ENCODE measurements at places on chromosomes 3 and 15.

GRCh38 chr3:33152363-33153360, 38.8 kb downstream of the CRTAP start:
- no peak for DNase-seq

- no peak for DNase-seq
Observed at GRCh38 chr3:172084871-172085556, 45.6 kb downstream of the FNDC3B start.

GRCh38 chr3:51669241-51670052, 1.6 kb upstream of the TEX264 start:
- DNase-seq: peak; percentile 69

DNA sequence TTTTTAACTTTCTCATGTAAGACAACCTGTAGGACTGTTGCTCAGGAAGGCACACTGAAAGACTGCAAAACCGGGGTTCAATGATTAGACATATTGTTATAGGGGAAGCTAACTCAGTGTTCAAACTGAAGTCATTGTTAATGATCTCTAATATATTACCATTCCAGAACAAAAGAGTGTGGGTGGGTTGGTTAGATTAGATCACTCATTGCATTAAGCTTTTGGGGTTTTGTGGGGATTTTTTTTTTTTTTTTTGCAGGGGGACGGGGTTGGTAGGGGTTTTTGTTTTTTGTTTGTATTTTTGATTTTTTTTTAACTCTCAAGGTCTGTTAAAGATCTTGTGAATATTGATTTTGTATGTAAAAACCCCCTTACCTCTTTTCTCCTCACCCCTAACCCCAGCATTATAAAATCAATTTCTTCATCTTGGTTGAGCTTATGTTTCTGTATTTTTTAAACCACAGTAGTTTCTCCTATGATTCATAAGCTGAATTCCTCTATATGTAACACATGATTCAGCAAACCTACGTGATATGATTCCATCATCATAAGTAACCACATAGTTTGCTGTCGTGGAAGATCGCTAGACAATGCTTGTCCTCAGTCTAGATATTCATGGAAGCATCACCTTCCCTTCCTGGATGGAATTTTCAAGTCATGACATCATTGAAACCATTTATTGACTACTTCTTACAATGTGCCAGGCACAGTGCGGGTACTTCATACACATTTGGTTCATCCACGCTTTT, 544.1 kb upstream of the MDFIC2 start:
- DNase-seq: no peak

DNA sequence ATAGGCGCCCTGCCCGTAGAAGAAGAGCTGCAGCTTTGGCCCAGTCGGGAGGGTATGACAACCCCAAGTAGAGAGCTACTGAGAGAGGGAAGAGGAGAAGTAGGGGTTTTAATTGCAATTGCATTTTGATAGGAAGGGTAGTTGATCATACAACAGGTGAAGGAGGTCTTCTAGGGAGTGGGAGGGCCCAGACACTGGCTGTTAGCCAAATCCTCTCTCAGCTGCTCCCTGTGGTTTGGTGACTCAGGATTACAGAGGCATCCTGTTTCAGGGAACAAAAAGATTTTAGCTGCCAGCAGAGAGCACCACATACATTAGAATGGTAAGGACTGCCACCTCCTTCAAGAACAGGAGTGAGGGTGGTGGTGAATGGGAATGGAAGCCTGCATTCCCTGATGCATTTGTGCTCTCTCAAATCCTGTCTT, 408.9 kb upstream of the THBS1 start:
- peak; percentile 47 for DNase-seq

- DNase-seq: no peak
Observed at GRCh38 chr15:66845266-66845785, 143.3 kb downstream of the SMAD6 start.

- no peak for DNase-seq
Observed at GRCh38 chr3:170610321-170610884, 24.5 kb upstream of the SLC7A14 start.

DNA sequence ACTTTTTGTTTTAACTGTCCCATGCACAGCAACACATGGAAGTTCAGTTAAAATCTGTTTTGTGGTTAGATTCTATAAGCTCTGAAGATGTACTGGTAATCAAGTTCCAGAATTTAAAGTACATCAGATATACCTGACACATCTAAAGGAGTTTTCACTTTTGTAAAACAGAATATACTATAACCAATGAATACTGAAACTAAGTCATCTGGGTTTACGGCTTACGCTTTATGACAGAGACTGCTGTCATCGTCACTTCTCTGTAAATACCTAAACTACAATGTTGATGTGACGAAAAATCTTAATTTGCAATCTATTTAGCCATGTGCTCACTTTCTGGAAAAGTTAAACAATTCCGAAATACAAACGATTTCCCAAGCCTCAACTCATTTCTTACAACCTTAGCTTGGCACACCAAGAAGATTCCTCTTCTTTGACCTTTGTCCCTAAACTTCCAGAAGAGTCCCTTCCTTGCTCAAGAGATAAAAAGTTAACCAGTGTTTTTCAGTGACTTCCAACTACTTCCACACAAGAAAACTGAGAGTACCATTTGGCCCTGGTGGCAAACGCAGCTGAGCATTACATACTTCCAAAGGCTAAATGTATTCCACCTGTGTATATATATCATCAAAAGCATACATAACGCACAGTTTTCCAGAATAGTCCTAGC, 56.8 kb upstream of the NEK10 start:
- DNase-seq: no peak

GRCh38 chr3:171904829-171905228, 61.7 kb downstream of the TMEM212 start:
- no peak for DNase-seq

DNA sequence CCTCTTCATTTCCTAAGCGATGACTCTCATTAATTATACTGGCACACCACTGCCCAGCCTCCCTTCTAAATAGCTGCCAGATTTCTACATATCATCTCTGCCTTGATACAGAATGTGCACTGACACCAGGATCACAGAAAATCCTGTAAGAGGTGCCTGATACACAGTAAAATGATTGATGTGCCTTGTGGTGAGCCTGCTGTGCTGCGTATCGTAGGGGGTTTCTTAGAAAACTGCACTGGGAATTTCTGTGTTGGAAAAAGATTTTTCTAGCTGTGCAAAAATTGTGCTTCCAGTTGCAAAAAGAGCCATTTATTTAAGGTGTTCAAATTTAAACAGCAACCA, 3.0 kb upstream of the PLCH1 start:
- no peak for DNase-seq

- no peak for DNase-seq
Observed at GRCh38 chr3:196842567-196843434, 24.9 kb upstream of the SENP5 start.

DNA sequence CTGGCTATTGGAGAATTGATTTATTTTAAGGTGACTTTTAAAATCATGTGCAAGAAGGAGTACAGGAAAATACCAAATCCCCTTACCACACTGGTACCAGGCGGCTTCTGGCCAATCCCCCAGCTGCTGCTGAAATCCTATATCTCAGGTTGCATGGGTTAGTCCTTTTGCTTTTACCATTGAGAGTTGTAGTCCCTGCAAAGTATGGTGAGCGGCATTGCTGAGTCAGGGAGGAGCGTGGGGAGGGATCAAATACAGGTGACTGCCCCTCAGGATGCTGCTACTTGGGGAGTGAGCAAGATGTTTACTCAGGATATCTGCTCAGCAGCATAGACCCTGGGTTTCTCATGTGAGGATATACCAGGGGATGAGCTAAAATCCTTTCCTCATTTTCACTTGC, 131.9 kb upstream of the STAC start:
- no peak for DNase-seq

- no peak for DNase-seq
Observed at GRCh38 chr3:103440539-103441203, 1005.9 kb downstream of the ZPLD1 start.

DNA sequence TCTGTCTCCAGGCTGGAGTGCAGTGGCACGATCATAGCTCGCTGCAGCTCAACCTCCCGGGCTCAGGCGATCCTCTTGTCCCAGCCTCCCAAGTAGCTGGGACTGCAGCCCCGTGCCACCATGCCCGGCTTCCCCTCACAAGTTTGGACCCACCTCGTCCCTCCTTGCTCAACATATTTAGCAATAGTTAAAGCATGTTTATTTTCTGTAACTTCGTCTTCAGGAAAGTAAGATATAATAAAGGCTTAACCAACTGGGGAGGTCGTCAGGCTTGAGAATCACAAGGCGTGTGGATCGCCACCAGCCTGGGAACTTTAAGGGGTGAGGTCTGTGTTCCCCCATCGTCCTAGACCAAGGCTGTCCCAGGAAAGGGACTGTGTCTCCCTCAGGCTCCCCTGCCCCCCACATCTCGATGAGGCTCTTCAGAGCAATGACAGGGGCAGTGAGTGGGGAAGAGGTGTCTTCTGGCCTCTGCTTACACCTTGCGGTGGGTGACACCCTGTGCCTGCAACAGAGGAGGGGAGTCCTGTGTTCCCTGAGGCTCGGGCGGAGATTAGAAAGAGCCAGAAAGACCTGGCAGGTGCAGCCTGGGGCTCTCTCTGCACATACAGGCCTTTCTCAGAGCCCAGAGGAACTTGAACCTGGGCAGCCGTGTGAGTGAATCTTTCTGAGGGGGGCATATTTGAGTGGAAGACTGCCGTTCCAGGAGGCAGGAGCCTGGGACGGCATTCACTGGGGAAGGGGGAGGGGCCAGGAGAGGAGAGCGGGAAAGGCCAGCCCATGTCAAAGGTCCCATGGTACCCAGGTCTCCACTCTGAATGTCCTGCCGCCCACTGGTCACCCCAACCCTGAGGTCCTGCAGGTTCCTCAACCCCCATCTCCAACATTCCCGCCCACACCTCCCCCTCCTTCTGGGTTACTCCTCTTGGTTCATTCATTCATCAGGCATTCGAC, 152.3 kb downstream of the SMAD6 start:
- no peak for DNase-seq

GRCh38 chr3:123357275-123357674, 91.6 kb downstream of the ADCY5 start:
- no peak for DNase-seq

DNA sequence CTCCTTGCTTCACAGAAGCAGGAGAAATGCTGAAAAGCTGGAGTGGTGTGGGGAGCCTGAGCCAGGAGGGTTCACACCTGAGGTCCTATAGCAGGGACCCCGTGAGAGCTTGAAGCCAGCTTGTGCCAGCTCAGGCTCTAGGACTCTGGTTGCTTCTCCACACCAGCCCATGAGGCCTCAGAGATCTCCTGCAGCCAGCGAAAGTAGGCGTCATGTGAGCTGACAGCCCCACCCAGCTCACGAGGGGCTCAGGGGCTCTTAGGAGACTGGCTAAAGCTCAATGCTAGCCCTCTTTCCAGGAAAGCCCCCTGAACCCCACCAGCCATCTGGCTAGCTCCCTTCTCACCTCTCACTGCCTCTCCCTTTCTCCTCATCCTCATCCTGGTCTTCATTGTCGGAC, 16.9 kb upstream of the CPEB1 start:
- DNase-seq: no peak

- DNase-seq: no peak
Observed at GRCh38 chr15:59237119-59237855, 30.6 kb downstream of the LDHAL6B start.

GRCh38 chr3:132422531-132422930, 5.2 kb downstream of the DNAJC13 start:
- DNase-seq: no peak

DNA sequence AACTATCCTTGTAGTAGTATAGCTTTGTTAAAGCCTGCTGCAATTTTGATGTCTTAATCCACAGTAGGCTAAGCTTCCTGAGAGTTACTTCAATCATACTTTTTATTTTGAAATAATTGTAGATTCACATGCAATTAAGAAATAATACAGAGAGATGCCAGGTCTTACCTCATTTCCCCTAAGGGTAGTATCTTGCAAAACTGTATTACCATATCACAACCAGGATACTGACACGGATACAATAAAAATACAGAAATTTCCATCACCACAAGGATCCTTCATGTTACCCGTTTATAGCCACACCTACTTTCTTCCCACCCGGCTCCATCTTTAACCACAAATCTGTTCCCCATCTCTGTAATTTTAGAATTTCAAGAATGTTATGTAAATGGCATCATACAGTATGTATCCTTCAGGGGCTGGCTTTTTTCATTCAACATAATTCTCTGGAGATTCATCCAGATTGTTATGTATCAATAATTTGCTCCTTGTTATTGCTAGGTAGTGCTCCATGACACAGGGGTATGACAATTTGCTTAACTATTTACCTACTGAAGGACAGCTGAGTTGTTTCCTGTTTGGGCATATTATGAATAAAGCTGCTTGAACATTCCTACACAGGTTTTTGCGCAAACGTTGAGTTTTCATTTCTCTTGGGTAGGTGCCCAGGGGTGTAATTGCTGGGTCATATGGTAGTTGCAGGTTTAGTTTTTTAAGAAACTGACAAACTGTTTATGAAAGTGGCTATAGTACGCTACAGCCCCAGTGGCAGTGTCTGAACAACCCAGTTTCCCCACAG, 21.6 kb downstream of the BDH1 start:
- no peak for DNase-seq

GRCh38 chr15:67184208-67184925, 70.1 kb downstream of the AAGAB start:
- no peak for DNase-seq

- DNase-seq: no peak
Observed at GRCh38 chr15:29542994-29543393, 273.4 kb upstream of the NSMCE3 start.

DNA sequence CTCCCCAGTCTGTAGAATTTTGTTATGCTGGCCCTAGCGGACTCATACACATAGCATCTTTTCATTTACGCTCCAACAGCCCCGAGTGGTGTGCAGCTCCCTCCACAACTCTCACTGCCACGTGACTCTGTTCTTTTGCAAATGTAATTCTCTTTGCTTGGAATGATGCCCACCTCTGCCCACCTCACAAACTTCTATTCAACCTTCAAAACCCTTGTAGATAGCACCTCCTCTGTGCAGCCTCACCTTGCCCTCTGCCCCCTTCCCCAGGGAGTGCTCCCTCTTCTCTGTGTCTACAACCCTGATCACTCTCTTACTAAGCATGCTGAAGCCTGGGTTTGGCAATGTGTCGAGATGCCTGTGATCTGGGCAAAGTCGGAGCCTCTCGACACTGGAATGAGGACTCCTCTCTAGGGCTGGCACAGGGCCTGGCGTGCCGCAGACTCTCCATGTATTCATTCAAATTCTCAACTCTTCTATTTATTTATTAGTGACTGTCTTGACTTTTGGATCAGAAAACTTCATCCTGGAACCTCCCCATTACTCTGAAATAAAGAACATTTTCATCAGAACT, 73.5 kb downstream of the MGLL start:
- DNase-seq: no peak

GRCh38 chr3:73206030-73206429, 144.6 kb downstream of the EBLN2 start:
- no peak for DNase-seq
